ENCODE measurements at places on chromosomes 12 and 14. TPM values are rescaled to one million over a fixed set of nuclear protein-coding genes. Genes with fewer than 3 reads are reported as not detected.

Gene RIN3
- 32.9 TPM for total RNA-seq

Gene CCDC196
- total RNA-seq = 2.1 TPM

Gene RPGRIP1
- not detected for total RNA-seq

Gene BCDIN3D
- total RNA-seq = 3.7 TPM

Gene DDX11
- 36.3 TPM for total RNA-seq

Gene TAS2R42
- not detected for total RNA-seq

Gene ST8SIA1
- 3.2 TPM for total RNA-seq

Gene OR4K13
- not detected for total RNA-seq

Gene CLEC2A
- total RNA-seq = not detected

Gene SERPINA9
- not detected for total RNA-seq

Gene CYP27B1
- 1.2 TPM for total RNA-seq

Gene LRP1-AS
- total RNA-seq = not detected

Gene GZMH
- total RNA-seq = 1.0 TPM

Gene TRIAP1
- total RNA-seq = 16.7 TPM

Gene SLC41A2
- 69.8 TPM for total RNA-seq

Gene C12orf43
- total RNA-seq = 7.6 TPM

Gene SLC25A3
- 741 TPM for total RNA-seq

Gene ADAMTS20
- not detected for total RNA-seq

Gene SUPT16H
- 36.5 TPM for total RNA-seq

Gene NT5DC3
- total RNA-seq = 18.0 TPM

Gene NFE2
- total RNA-seq = not detected

Gene GARIN6
- total RNA-seq = not detected

Gene SLCO1B1
- total RNA-seq = not detected

Gene FOXN4
- total RNA-seq = not detected

Gene PAH
- not detected for total RNA-seq

Gene PLA2G1B
- not detected for total RNA-seq

Gene ACOT4
- total RNA-seq = 3.1 TPM

Gene SERPINA10
- 0.09 TPM for total RNA-seq

Gene CLEC1A
- 1.2 TPM for total RNA-seq

Gene CLEC4A
- 1.1 TPM for total RNA-seq

Gene ATP5F1B
- total RNA-seq = 874 TPM

Gene KRT3
- not detected for total RNA-seq

Gene ANKRD9
- total RNA-seq = 75.6 TPM

Gene PROX2
- 0.09 TPM for total RNA-seq

Gene GLT1D1
- not detected for total RNA-seq

Gene ZCRB1
- total RNA-seq = 31.4 TPM

Gene FBRSL1
- total RNA-seq = 55.6 TPM

Gene OR4E2
- total RNA-seq = not detected

Gene JKAMP
- total RNA-seq = 39.2 TPM

Gene TMTC3
- 11.3 TPM for total RNA-seq

Gene TMED10
- 317 TPM for total RNA-seq

Gene DENND5B
- 10.4 TPM for total RNA-seq

Gene KRT2
- total RNA-seq = not detected
